CD4-positive, alpha-beta T cell treated with Interleukin-1 beta for 1 hour (primary cell): ENCODE measurements at places on chromosomes 1 and 21.

DNA sequence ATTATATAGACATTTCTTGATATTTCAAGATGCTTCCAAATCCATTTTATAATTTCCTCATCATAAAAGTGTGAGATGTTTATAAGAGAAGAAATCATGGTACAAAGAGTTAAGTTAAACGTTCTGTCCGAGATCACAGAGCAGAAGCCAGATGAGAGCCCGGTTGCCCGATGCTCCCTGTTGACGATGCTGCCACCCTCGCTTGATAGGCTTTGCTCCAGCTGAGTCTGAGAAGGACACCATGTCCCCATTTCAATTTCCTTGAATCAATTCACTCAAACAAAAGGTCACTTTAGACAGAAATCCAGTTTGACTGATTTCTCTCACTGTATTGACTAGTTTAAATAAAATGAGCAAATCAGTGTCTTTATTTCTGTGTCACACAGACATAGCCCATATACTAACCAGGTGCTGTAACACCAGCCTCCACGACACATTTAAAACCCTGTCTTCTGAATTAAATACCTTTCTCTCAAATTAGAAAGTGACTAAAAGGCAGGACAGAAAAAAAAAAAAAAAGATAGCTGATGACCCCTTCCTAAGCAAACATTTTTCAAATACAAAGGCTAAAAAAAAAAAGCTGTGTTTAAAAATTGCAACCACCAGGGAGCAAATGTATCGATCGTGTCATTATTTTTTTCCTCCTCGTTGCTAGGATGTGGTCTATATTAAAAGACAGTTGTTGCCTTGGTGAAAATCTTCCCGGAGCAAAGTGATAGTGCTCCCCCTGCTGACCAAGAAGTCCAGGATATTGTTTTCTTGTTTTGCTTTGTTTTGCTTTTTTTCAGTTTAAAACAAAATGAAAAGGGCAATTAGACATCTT is 35.2 kb downstream of the DNASE2B start:
- peak; percentile 72 for DNase-seq

GRCh38 chr1:48758976-48759375 is 17.7 kb downstream of the BEND5 start:
- DNase-seq, result no peak

- peak; percentile 24 for DNase-seq
Measured at GRCh38 chr1:905071-905749, 18.5 kb upstream of the SAMD11 start.

GRCh38 chr1:10867138-10867721 is 70.8 kb upstream of the CASZ1 start:
- peak; percentile 67 for DNase-seq

- DNase-seq, result no peak
Measured at GRCh38 chr1:99943223-99943794, 26.5 kb upstream of the SLC35A3 start.

DNA sequence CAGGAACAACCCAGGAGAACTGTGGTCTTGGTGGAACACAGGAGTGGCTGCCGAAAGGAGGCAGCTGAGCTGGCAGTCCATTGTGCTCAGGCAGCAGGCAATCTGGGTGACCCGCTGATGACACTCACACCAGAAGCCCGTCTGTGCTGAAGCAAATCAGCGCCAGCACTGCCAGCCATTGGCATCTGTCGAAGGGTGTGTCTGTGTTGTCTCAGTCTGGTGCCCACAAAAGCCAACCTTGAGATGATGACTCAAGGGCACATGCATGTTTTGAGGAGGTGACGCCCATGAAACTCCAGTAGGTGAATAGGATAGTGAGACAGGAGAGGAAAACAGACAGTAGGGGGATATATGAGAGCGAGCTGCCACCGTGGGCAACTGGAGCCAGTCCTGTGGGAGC is 167.3 kb downstream of the KAZN start:
- DNase-seq, result no peak

- no peak for DNase-seq
Measured at GRCh38 chr1:94798462-94798861, 21.7 kb upstream of the SLC44A3 start.
